ENCODE measurements at places on chromosomes 4 and X. TPM values are rescaled to one million over a fixed set of nuclear protein-coding genes. Genes with fewer than 3 reads are reported as not detected.

DMRTC1 gene
- not detected for total RNA-seq

CCSER1 gene
- total RNA-seq: 0.23 TPM

CLIC2 gene
- total RNA-seq: 5.5 TPM

ZNF630 gene
- total RNA-seq: 1.5 TPM

PAGE2 gene
- not detected for total RNA-seq

GSTCD gene
- 7.7 TPM for total RNA-seq

BTK gene
- not detected for total RNA-seq

SPIN2B gene
- 8.3 TPM for total RNA-seq

ENPEP gene
- total RNA-seq: 0.08 TPM

STPG2 gene
- 0.12 TPM for total RNA-seq

TLR1 gene
- 0.68 TPM for total RNA-seq

UGT2A1 gene
- not detected for total RNA-seq

DCAF4L1 gene
- total RNA-seq: 0.12 TPM

Data from smooth muscle cell of the coronary artery (primary cell).